ENCODE measurements at places on chromosomes 12 and 14. TPM values are rescaled to one million over a fixed set of nuclear protein-coding genes. Genes with fewer than 3 reads are reported as not detected.

Gene SYCP3
- total RNA-seq: 0.12 TPM

Gene PLEKHG3
- 51.5 TPM for total RNA-seq

Gene IL26
- total RNA-seq: not detected

Gene DAO
- total RNA-seq: not detected

Gene TRPV4
- total RNA-seq: 0.08 TPM

Gene HOXC6
- 5.0 TPM for total RNA-seq

Gene BMP4
- 3.0 TPM for total RNA-seq

Gene CCDC184
- total RNA-seq: 3.2 TPM

Gene GARIN6
- not detected for total RNA-seq

Gene SIRT4
- total RNA-seq: 1.6 TPM

Gene OR4K5
- total RNA-seq: not detected

Gene SALL2
- total RNA-seq: 1.2 TPM

Gene FGF6
- not detected for total RNA-seq

Gene CCDC60
- not detected for total RNA-seq

Gene CD69
- total RNA-seq: not detected

Gene ZFC3H1
- total RNA-seq: 18.8 TPM

Gene ARHGEF25
- 6.5 TPM for total RNA-seq

Gene SMCO2
- total RNA-seq: 0.36 TPM

Gene STAB2
- not detected for total RNA-seq

Gene AICDA
- 0.05 TPM for total RNA-seq
